NCI-H1694 (cell line): ENCODE measurements at places on chromosomes 2 and 18.
A peak's percentile ranks its signal among the peaks of the same experiment; 100 is the strongest.

- no peak for DNase-seq
These were observed 41.4 kb upstream of the NFATC1 start for GRCh38 chr18:79354350-79354749.

DNA sequence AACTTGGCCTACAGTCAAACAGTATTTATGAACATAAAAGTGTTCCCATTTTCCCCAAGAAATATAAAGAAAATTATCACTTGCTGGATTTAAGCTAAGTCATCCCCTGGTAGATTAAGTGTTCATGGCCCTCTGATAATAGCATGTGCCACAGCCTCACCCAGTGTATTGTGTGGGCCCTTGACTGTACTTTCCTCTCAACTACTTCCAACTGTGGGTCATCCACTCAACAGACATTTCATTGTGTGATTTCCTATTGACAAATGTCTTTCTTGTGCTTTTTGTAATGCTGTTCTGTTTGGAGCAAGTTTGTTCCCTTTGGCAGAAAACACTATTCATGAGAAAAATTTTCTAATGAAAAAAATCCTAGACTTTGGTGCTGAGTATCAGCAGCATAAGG is 48.4 kb upstream of the TMEM17 start:
- no peak for DNase-seq

- no peak for DNase-seq
These were observed 104.3 kb downstream of the USP40 start for GRCh38 chr2:233462202-233462785.

DNA sequence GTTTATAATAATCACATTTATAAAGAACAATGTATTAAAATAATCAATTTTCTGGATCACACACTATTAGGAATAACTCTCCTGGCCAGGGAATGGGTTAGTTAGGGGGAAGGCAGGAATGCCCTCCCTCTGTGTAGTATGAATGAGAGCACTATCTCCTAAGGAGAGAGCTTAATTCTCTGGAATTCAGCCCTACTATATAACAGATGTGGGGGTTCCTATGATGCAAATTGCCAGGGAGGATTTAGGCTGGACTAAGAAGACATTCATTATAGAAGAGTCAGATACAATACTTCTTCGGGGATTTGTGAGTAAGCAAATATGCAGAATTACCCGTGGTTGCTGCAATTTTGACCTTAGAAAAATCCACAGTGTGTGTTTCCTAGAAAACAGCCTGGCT is 250.1 kb upstream of the VRK2 start:
- DNase-seq = no peak

GRCh38 chr2:19000776-19001175 is 357.6 kb downstream of the OSR1 start:
- DNase-seq = no peak

- no peak for DNase-seq
These were observed 11.1 kb upstream of the OTOS start for GRCh38 chr2:240151477-240152031.

- no peak for DNase-seq
These were observed 70.0 kb upstream of the PTPRM start for GRCh38 chr18:7497081-7497480.

DNA sequence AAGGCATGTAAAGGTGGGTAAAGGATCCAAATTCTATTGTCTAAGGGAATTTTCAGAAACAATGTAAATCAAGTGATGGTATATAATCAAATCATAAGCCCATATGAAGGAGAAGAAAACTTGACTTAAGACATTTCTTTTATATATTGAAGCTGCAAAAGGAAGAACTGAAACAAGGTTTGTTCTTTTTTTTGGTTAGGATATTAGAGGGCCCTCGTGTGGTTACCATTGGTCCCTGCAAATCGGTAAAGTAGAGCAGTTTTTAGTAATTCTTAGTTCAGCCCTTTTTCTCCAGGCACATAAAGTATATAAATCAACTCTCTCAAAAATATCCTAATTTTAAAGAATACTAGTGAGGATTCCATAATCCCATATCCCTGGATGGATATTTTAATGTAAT is 105.6 kb upstream of the STK17B start:
- DNase-seq = no peak

GRCh38 chr2:19714926-19715325 is 186.9 kb downstream of the TTC32 start:
- DNase-seq = no peak

GRCh38 chr2:109623297-109623696 is 9.1 kb downstream of the SOWAHC start:
- no peak for DNase-seq

- DNase-seq = no peak
These were observed 283.3 kb downstream of the AGPS start for GRCh38 chr2:177675825-177676224.

DNA sequence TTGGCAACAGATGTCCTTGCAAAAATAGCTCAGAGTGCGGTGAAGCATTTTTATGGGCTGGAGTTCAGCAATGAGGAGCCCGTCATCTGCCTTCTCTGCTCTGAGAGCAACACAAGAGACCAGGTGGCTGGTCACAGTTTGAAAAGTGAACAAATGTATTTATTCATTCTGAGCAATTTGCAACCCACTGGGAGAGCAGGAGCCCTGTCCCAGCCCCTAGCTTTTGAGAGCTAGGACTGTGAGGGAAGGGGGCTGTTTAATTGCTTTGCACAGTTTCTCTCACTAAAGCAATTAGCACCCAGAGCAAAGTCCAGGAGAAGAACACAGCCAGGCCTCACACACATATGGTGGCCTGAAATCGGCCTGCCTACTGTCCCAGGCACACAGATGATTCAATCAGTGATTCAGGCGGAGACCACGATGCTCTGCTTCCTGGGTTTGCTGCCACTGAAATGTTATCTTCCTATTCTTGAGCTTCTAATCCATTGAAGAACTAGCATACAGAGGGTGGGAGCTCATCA is 646.1 kb upstream of the ACVR2A start:
- peak; percentile 75 for DNase-seq

DNA sequence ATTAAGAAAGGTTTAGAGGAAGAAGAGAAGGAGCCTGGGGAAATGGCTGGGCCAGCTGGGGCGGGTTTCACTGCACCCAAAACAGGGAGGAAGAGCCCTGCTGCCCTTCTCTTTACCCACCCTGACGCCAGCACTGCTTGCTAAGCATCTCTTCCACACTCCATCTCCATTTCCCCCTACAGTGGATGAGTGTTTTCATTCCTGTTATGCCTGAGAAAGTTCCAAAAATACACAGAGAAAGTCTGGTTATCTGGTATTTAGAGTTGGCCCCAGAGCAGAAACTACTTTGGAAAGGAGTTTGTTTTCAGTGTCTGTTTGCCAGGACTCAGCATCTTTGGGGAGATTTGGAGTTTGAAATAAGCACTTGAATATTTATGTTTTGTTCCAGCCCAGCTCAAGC is 451.0 kb downstream of the SLC4A3 start:
- DNase-seq = no peak

DNA sequence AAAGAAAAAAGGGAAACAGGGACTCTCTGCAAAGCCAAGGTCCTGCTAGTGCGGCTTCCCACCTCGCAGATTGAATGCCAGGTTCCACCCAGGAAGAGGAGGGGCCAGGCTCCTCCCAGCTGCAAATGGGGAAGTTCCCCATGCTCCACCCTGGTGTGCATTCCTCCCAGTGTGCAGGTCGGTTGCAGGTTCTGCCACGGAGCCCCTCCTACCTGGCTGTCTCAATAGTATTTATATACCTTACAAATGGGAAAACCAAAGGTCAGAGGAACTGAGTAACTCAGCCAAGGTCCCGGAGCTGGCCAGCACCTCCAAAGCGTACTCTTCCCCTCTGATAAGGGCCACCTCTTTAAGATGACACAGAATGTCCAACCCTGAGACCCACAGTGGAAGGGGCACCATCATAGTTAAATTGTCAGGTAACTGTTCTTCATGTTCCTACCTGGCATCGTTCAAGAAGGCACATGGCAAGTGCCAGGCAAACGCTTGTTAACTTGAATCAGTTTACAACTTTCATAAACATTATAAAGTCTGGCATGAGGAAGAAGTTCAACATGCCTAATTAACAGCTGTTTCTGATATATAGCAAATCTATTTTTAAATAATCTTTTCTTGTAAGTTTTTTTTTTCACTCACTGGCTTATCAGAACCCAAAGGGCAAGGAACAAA is 35.5 kb downstream of the POU3F3 start:
- DNase-seq = no peak
